Esophagus mucosa (tissue), 1 donor: ENCODE measurements at places on chromosomes 2 and 18. TPM values are rescaled to one million over a fixed set of nuclear protein-coding genes. Genes with fewer than 3 reads are reported as not detected.
A peak's percentile ranks its signal among the peaks of the same experiment; 100 is the strongest.

DNA sequence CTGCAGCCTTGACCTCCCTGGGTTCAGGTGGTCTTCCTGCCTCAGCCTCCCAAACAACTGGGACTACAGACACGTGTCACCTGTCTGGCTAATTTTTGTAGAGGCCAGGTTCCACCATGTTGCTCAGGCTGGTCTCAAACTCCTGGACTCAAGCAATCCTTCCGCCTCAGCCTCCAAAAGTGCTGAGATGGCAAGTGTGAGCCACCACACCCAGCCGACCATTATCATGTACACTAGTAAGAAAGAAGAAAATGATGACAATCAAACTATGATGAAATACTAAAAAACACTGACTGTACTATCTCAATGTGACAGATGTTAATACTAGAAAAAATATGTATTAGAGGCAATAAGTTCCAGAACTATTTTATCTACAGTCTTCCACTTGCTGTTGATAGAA, 420.9 kb downstream of the TRIB2 start:
- ATAC-seq: no peak

Gene GPR155
- total RNA-seq: 3.7 TPM

DNA sequence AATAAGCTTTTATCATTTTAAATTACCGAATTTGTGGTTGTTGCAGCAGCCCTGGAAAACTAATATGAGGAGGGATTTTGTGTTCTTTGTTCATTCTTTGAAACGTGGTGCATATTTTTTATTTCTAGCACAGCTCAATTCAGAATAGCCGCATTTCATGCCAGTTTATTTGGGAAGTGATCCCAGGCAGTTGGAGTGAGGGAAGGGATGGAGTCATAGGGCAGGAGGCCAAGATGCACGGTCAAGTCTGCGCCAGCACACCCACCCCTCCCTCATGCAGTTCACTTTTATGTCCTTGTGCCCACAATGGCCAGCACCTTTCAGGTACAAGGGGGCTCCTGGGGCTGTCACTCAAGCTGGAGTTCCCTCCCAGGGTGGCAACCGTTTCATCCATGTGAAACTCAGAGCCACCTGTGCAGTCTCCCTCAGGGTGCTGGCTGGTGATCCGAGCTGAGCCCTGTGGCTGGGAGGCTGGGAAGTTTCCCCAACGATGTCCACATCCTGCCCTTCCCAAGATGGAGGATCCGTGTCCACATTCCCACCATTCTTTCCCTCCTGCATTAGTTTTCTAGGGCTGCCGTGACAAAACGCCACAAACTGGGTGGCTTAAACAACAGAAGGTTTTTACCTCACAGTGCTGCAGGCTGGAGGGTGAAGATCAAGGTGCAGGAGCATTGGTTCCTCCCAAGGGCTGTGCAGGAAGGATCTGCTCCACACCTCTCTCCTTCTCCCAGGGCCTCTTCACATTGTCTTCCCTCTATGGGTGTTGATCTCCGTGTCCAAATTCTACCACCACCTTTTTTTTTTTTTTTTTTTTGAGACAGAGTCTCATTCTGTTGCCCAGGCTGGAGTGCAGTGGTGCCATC, 68.5 kb upstream of the ITGA6 start:
- no peak for ATAC-seq

GRCh38 chr2:3634596-3635121, 23.3 kb upstream of the ALLC start:
- no peak for ATAC-seq

DNA sequence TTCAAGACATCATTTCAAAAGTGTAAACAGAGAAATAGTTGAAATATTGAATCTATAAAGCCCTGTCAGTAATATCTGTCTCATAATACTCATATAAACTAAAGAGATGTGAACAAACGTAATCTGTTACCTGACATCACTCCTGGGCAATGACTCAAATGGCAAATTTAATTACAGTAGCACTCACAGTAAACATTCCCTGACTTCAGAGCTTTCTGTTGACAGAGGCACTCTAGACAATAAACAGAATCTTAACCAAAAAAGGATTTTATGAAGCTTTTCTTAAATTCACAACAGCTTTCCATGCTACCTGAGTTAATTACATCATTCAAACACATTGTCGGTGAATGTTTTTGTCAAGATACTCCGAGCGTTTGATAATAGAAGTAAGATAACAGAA, 128.1 kb upstream of the PDE1A start:
- no peak for ATAC-seq

Gene EPG5
- total RNA-seq: 12.2 TPM

GRCh38 chr2:183998797-183999190, 599.5 kb upstream of the ZNF804A start:
- ATAC-seq: no peak

DNA sequence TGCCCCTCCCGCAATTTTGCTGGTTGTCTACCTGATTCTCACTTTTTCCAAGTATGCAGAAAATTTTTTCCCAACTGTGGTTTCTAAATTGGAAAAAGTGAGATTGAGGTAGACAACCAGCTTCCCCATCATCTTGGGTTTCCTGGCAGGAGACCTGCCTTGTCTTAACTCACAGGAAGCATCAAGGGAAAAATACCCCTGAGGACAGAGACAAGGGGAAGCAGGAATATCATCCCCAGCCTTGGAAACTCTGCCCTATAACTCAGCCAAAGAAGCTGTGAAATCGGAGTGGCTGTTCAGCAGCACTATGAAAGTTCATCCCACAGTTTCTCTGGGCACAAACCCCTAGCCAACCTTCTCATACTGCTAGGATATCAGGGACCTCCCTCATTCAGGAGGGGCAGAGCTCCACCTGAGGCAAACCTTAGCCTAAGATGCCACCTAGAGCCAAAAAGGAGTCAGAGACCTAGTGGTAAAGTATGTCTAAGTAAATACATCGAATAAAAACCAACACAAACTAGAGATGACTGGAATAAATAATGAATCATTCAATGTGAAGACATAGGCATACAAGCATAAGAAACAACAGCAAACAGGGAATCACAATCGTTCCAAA, 68.2 kb downstream of the ZSWIM2 start:
- ATAC-seq: no peak

- ATAC-seq: peak; percentile 96
Measured at GRCh38 chr18:23099621-23100020, 35.7 kb upstream of the CABLES1 start.

Gene AGAP1
- 17.1 TPM for total RNA-seq

DNA sequence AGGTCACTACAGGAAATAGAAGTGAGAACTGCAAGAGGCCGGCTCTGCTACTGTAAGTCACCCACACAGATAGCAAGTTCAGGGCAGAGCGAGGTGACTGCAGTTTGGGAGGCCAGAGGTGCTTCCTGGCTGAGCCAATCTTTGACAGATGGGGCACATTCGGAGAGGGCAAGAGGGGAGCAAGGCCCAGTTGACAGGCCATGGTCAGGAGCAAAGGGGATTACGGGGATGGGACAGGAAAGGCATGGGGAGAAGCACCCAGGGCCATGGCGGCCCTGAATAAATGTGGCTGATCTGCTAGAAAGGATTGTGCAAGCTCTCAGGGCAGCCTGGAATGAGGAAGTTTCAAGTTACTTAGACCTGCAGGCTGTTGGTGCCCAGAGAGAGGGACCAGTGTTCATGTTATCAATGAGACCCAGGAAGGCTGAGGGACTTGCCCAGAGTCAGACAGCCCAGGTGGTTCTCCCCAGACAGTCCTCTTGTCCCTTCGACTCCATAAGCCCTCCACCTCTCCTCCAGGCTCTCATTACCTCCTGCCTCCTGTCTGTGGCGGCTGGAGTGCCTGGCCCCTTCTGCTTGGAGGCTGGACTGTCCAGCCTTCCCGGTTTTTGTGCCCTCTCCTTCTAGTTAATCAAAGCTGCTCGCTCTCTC, 123.3 kb downstream of the CTIF start:
- peak; percentile 32 for ATAC-seq

Gene AGPS
- 38.1 TPM for total RNA-seq

GRCh38 chr18:45416168-45416567, 199.1 kb upstream of the SLC14A2 start:
- no peak for ATAC-seq

DNA sequence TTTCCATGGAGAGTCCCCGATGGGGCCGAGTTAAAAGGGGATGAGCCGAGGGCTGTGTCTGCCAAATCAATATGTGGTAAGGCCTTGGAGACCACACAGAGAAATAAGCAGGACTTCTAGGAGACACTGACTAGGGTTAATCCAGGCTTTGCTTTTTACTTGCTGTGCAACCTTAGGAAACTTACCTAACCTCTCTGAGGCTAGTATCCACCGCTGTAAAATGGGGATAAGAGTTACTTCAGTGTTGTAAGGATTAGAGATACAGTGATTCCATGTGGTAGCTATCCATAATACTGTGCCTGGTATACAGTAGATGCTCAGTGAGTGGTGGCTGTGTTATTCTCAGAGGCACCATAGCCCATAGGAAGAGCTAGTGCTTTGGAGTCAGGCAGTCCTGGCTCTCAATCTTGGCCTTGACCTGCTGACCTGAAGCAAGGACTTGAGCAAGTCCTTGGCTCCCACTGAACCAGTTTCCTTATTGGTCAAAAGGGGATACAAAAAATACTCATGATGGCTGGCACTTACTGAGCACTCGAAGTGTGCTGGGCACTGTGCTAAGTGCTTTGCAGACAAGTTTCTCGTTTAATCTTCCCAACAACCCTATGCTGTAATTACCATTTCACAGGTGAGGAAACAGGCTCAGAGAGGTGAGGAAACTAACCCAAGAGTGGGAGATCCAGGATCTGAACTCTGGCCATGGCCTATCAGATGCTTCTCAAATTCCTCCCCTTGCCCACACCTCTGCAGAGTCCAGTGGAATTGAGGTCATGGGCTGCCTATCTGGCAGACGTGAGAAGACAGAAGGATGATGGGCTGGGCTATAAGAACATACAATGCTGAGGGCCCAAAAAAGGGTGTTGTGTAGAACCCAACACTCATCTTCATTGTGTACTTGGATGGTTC, 12.0 kb upstream of the DES start:
- no peak for ATAC-seq

DNA sequence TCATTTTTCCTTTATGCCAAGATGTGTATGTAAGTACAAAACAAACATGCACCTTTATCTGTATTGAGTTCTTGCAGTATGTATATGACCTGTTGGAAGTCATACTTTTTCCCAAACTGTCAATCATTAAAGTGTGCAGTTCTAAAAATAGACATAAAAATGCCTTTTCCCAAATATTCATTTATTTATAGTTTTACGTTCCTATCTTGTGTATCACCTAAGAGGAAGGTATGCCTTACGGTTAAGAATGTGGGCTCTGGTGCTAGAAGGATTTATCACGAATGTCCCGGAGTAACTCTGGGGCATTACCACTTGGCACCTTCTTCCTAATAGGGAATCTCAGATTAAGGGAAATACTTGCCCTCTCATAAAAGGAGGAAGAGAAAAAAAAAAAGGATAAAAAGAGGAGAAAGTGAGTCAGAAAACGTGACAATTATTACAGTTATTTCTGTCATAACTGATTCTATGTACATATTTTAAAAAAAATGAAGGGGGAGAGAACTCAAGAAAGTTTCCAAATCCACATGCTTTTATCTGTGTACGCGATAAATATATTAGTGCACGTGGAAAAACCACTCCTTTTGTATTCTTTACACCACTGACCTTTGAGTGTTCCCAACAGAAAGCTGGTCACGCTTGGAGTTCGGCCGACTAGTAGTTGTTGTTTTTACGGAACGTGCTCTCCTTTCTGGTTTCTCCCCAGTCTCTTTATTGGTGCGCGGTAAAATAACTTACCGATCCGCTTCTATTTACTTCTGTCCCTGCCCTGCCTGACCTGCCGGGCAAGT, 721 bp downstream of the MCEE start:
- no peak for ATAC-seq

Gene FAHD2B
- 5.6 TPM for total RNA-seq

- ATAC-seq: peak; percentile 64
Measured at GRCh38 chr2:99032786-99033185, 96.8 kb upstream of the CRACDL start.

GRCh38 chr2:219912491-219912921, 285.1 kb downstream of the SLC4A3 start:
- no peak for ATAC-seq

- ATAC-seq: no peak
Measured at GRCh38 chr2:215677481-215677880, 241.6 kb upstream of the FN1 start.

Gene SPP2
- total RNA-seq: not detected

Gene PCARE
- 0.08 TPM for total RNA-seq

Gene ERICH2
- not detected for total RNA-seq

DNA sequence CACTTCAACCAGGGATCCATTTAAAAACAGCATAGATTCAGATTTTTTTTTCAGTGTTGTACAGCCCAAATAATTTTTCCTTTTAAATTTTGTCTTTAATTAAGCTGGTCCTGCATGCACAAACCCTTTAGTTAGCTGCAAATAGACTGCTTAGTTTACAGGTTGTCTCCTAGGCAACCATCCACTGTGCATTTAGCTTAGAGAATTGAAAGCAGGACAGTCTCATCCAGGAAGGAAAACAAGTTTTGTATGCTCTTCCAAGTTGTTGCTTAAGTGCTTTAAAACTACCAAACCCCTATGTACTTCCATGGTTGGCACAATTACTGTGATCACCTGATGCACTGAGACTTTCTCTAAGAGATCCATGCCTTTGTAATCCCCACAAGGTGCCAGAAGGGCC, at the start of gene MAP3K19:
Gene MAP3K19, minus strand, starts transcription at position 148 of the 400 bp plus-strand sequence. CDS start 22,800 bp downstream, outside the sequence.
- ATAC-seq: no peak

Gene ZBTB7C
- 28.8 TPM for total RNA-seq

Gene NETO1
- total RNA-seq: not detected

- no peak for ATAC-seq
Measured at GRCh38 chr18:79374408-79375171, 21.1 kb upstream of the NFATC1 start.

Gene COL4A4
- total RNA-seq: 0.24 TPM

- ATAC-seq: no peak
Measured at GRCh38 chr2:27271631-27272340, 3.4 kb upstream of the DNAJC5G start.

Gene MAB21L4
- total RNA-seq: 148 TPM

DNA sequence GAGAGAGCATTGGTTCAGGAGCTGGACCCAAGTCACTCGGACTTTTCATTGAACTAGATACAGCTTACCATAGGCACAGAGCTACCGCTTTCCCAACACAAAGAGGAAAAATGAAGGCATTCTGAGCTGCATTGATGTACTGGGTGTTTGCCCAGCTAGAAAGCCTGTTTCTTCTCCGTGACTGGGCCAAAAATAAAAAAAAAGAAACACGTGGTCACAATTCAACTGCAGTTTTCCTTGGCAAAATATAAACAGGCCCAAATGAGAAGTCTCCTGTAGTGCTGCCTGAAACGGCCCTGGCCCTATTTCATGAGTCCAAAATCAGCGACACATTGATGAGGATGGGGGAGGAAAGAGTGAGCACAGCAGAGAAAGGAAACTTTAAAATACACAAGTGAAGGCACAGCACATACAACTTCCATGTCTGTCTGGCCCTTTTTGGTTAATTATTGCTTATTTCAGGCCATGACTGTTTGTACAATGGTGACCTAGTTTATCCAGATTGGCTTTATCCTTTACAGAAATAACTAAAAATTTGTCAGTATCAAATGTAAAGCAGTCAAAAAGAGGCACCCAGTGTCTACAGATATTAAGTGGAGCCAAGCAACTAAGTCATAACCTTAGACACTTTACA, 179.7 kb downstream of the ICOS start:
- no peak for ATAC-seq

- no peak for ATAC-seq
Measured at GRCh38 chr18:13564579-13564978, 161.8 kb downstream of the FAM210A start.

Gene G6PC2
- not detected for total RNA-seq

Gene MTCL1
- 9.9 TPM for total RNA-seq

Gene SATB2
- 1.1 TPM for total RNA-seq
